ENCODE measurements at places on chromosomes 7 and 10. TPM values are rescaled to one million over a fixed set of nuclear protein-coding genes. Genes with fewer than 3 reads are reported as not detected.

The NODAL gene
- not detected for total RNA-seq

- DNase-seq: no peak
- H3K4me3 ChIP-seq: no peak overlapping the region
- H3K4me1 ChIP-seq: no peaks in the 10 kb centered on the region
- no peaks in the 10 kb centered on the region for H3K27me3 ChIP-seq
- no peak overlapping the region for H3K27ac ChIP-seq
Measured at GRCh38 chr7:158076215-158076614, 511.4 kb downstream of the PTPRN2 start.

- no peaks in the 10 kb centered on the region for H3K4me1 ChIP-seq
- DNase-seq: no peak
- H3K27ac ChIP-seq: no peak overlapping the region
- no peaks in the 10 kb centered on the region for H3K27me3 ChIP-seq
Measured at GRCh38 chr7:46559194-46559832, 638.2 kb upstream of the IGFBP3 start.

The SPAM1 gene
- not detected for total RNA-seq

DNA sequence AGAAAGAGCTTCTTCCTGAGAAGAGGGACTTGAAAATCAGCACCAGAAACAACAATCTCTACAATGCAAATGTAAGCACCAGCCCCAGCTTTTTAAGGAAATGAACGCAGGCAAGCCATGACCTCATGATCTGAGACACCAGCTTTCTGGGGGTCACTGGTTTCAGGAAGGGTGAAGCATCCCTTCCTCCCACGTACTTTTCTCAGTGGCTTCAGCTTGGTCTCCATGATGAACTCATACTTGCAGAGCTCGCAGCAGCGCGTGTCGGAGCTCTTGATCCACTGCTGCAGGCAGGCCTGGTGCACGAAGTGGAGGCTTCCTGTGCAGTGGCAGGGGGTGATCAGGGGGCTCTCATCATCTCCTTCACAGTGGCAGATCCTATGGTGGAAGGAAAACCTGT, 87.0 kb downstream of the ALOX5 start:
- no peak overlapping the region for H3K27ac ChIP-seq
- DNase-seq: no peak
- no peak overlapping the region for H3K4me3 ChIP-seq
- no peaks in the 10 kb centered on the region for H3K27me3 ChIP-seq
- peaks cover 62% of the 10 kb centered on the region for H3K36me3 ChIP-seq

- H3K4me1 ChIP-seq: no peaks in the 10 kb centered on the region
- DNase-seq: peak; percentile 0
- no peaks in the 10 kb centered on the region for H3K36me3 ChIP-seq
- no peaks in the 10 kb centered on the region for H3K27me3 ChIP-seq
Measured at GRCh38 chr7:90701021-90701420, 104.9 kb downstream of the CDK14 start.

- H3K27me3 ChIP-seq: no peaks in the 10 kb centered on the region
- no peak overlapping the region for H3K4me3 ChIP-seq
- peaks cover 31% of the 10 kb centered on the region for H3K4me1 ChIP-seq
- no peak for DNase-seq
Measured at GRCh38 chr7:99461221-99461620, 4.7 kb downstream of the ATP5MF start.

GRCh38 chr7:82247814-82248433, 195.7 kb downstream of the CACNA2D1 start:
- no peak for DNase-seq
- no peak overlapping the region for H3K4me3 ChIP-seq
- no peak overlapping the region for H3K27ac ChIP-seq
- no peaks in the 10 kb centered on the region for H3K27me3 ChIP-seq
- no peaks in the 10 kb centered on the region for H3K4me1 ChIP-seq

- no peak for DNase-seq
- no peak overlapping the region for H3K4me3 ChIP-seq
- H3K27ac ChIP-seq: no peak overlapping the region
Measured at GRCh38 chr10:5805711-5806110, 7.5 kb downstream of the GDI2 start.

The SUMF2 gene
- total RNA-seq: 114 TPM

DNA sequence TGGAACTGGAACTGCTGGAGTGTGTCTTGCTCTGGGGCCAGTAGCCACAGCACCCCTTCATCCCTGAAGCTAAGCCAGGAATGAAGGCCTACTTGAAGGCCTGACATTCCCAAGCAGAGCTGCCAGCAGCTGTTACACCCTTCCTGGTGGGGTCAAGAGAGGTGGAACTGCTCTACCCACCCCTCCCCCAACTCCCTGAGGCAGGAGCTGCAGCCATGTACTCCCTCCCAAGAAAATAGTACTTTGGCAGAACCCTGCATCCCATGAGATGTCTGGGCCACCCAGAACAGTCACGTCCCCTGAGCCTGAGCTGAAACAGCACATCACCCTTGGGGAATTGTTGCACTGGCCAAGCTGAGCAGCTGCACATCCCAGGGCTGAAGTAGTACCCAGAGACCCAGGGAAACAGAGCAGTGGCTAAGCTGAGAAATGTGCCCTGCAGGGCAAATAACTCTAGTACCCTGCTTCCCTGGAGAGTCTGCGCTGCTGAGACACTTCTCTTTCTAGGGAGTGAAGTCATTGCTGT, 63.4 kb upstream of the PLA2G12B start:
- H3K4me1 ChIP-seq: no peaks in the 10 kb centered on the region
- DNase-seq: no peak
- no peaks in the 10 kb centered on the region for H3K27me3 ChIP-seq

GRCh38 chr10:60009710-60010383, 103.5 kb upstream of the CCDC6 start:
- H3K4me3 ChIP-seq: no peak overlapping the region
- no peaks in the 10 kb centered on the region for H3K4me1 ChIP-seq
- no peak overlapping the region for H3K27ac ChIP-seq
- H3K36me3 ChIP-seq: no peaks in the 10 kb centered on the region
- no peaks in the 10 kb centered on the region for H3K27me3 ChIP-seq
- no peak for DNase-seq

The EN2 gene
- not detected for total RNA-seq

DNA sequence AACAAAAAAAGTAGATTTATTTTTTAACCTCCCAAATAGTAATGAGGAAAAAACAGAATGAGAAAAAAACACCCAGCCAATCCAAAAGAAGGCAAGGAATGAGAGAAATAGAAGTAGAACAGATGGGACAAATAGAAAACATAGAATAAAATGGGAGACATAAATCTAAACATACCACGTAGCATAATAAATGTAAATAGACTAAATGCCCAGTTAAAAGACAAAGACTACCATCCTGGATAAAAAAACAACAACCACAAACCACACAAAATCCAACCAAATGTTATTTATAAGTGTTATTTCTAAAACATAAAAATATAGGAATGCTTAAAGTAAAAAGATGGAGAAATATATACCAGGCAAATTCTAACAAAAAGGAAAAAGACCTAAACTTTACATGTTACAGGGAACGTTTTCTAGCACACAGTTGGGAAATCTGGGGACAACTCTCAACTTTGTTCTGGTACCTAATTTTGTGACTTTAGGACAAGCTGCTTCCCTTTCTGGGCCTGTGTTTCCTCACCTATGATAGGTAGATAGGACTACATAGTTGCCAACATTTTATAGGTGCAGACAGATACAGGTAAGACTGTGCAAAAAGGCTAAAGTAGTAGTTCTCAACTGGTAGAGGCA, 98.4 kb downstream of the SPDYE5 start:
- no peak for DNase-seq
- no peaks in the 10 kb centered on the region for H3K27me3 ChIP-seq
- no peak overlapping the region for H3K4me3 ChIP-seq
- no peaks in the 10 kb centered on the region for H3K4me1 ChIP-seq
- no peak overlapping the region for H3K27ac ChIP-seq
- H3K36me3 ChIP-seq: peaks cover 4% of the 10 kb centered on the region

DNA sequence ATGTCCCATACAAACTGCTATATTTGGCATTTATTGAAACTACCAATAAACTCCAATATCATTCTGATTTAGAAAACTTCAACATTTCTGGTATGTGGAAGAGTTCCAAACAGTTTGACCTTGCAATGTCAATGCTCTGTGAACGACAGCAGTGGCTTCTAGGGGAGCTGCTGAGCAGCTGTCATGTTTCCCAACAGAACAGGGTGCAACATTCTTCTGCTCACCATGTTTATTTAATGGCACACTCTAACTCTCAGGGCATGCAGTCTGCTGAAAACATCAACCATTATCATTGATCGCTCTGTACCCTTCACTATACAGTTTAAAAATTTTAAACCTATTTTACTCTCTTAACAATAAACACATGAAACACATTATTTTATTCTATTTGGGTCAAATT, 25.9 kb downstream of the LMOD2 start:
- H3K27me3 ChIP-seq: no peaks in the 10 kb centered on the region
- no peak overlapping the region for H3K27ac ChIP-seq
- DNase-seq: no peak
- H3K36me3 ChIP-seq: peaks cover 15% of the 10 kb centered on the region
- no peak overlapping the region for H3K4me3 ChIP-seq

The SLC16A9 gene
- 0.42 TPM for total RNA-seq

- peaks cover 4% of the 10 kb centered on the region for H3K27me3 ChIP-seq
- no peaks in the 10 kb centered on the region for H3K4me1 ChIP-seq
- H3K4me3 ChIP-seq: no peak overlapping the region
- no peaks in the 10 kb centered on the region for H3K36me3 ChIP-seq
Measured at GRCh38 chr10:61272781-61273180, 180.4 kb downstream of the TMEM26 start.

DNA sequence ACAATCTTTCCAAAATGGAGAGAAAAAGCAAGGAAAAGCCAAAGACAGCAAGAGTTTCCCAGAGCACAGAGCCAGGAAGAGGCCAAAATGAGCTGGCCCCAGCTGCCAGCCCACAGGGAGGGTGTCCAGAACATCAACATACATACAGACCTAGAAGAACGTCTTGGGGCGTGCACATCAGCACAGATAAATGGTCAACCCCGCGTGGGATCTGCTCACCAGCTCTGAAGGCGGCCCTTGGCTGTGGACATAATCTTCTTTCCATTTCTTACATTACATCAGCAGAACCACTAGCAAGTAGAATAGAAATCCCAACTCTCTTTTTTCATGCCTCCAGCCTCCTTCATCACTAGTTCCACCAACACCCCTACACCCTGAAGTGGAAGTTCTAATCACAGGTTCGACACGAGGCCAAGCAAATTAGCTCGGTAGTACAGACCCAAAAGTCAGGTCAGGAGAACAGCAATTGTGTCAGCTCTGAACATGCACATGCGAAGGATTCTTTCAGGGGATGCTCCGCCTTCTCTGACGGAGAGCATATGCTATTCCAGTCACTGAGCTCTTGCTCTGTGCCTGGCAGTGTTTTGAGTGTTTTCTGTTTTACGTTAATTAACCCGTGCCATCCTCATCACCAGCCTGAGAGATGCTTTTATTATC, 16.4 kb downstream of the SH3PXD2A start:
- no peaks in the 10 kb centered on the region for H3K27me3 ChIP-seq
- no peaks in the 10 kb centered on the region for H3K36me3 ChIP-seq
- H3K4me1 ChIP-seq: no peaks in the 10 kb centered on the region
- no peak overlapping the region for H3K4me3 ChIP-seq

DNA sequence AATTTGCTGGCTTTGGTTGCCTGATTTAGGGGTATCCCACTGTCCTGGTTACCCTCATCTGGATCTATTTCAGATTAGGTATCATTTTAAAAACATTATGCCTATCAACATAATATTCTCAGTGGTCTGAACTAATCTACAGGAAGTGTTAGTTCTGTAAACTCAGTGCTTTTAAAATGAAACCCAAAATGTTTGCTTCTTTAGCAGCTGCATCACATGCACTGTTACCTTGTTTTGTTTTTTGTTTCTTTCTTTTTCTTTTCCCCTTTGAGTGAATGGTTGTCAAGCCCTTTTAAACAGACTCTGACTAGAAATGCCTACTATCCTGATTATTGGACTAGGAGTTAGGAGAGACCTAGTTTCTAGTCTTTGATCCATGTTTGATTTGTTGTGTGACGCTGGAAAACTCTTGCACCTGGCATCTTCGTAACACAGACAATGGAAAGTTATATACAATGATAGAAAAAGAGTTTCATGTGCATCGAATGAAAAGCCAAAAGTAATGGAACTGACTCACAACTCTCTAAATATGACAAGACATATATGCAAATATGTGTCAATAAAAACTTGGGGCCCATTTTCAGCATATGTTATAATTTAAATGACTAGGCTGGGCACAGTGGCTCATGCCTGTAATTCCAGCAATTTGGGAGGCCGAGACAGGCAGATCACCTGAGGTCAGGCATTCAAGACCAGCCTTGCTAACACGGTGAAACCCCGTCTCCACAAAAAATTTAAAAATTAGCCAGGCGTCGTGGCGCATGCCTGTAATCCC, 52.3 kb upstream of the STRIP2 start:
- no peaks in the 10 kb centered on the region for H3K27me3 ChIP-seq
- H3K4me3 ChIP-seq: no peak overlapping the region
- peaks cover 4% of the 10 kb centered on the region for H3K36me3 ChIP-seq
- no peak for DNase-seq

DNA sequence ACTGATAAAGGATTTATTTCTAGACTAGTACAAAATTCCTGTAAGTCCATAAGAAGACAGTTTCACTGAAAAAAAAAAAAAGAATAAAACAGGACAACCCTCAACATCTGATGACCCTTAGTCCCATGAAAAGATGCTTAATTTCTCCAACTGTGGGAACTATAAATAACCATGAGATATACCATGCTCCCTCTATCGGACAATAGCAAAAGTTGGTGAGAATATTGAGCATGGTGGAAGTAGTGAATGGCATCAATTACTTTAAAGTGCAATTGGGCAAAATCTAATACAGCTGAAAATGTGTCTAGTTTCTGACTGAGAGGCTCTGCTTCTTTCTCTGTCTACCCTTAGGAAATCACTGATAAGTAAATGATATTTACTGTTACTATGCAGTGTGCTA, 348.8 kb downstream of the SUGCT start:
- no peak overlapping the region for H3K27ac ChIP-seq
- no peaks in the 10 kb centered on the region for H3K36me3 ChIP-seq
- no peak overlapping the region for H3K4me3 ChIP-seq
- no peak for DNase-seq

- H3K27ac ChIP-seq: no peak overlapping the region
- H3K27me3 ChIP-seq: no peaks in the 10 kb centered on the region
- no peaks in the 10 kb centered on the region for H3K4me1 ChIP-seq
- DNase-seq: no peak
Measured at GRCh38 chr10:8146650-8147049, 92.2 kb downstream of the GATA3 start.

DNA sequence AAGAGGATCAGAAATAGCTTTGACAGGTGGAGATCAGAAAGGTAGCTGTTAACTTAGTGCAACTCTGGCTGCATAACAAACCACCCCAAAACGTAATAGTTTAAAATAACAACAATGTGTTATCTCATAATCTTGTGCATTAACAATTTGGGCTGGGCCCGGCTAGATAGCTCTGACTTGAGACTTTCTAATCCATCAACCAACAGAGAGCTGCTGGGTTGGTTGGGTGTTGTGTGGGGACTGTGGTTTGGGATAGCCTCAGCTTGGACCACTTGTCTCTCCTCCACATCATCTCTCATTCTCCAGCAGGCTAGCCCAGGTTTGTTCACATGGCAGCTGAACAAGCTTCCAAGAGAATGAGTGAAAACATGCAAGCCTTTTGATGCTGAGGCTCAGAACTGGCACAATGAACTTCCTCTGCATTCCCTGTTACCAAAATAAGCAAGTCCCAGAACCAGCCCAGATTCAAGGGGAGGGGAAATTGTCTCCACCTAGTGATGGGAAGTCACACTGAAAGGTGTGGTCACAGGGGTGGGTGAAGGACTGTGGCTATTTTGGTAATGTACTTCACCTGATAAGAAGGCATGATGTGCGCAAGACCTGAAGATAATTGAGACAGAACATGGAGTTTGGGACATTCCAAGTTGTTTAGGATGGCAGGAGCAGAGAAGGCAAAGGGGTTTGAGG, 20.4 kb upstream of the ASAH2 start:
- no peak overlapping the region for H3K27ac ChIP-seq
- no peaks in the 10 kb centered on the region for H3K36me3 ChIP-seq
- H3K4me1 ChIP-seq: no peaks in the 10 kb centered on the region
- no peak for DNase-seq
